ENCODE measurements at places on chromosomes 2 and 18.

- DNase-seq: no peak
Measured at GRCh38 chr2:216348756-216349308, 23.5 kb downstream of the MARCHF4 start.

DNA sequence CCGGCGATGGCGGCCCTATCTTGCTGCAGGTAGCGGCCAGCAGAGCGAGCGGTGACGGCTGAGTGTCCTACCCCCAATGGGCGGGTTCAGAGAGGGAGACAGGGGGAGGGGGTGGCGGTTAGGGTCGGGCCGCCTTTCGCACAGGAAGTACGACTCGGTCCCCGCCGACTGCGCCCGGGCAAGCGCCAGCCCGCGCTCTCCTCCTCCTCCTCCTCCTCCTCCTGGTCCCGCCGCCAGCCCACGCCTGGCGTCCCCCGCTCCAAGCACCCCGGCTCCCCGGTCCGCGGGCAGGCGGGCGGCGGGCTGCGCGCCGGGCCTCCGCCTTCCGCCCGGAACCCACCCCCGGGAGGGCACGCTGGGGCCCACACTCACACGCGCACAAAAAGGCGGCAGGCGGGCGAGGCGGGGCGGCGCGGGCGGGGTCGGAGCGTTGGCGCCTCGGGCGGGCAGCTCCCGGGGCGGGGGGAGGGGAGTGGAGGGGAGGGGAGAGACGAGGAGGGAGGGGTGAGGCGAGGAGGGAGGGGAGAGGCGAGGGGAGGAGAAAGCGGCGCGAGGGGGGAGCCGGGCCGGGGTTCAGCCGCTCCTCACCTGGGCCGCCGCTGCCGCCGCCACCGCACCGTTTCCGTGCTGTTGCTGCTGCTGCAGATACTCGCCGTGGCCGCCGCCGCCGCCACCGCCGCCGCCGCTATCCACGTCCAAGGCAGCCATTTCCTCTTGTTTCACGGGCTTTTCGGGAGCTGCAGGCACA, 1.2 kb downstream of the SP3 start:
- peak; percentile 86 for DNase-seq

DNA sequence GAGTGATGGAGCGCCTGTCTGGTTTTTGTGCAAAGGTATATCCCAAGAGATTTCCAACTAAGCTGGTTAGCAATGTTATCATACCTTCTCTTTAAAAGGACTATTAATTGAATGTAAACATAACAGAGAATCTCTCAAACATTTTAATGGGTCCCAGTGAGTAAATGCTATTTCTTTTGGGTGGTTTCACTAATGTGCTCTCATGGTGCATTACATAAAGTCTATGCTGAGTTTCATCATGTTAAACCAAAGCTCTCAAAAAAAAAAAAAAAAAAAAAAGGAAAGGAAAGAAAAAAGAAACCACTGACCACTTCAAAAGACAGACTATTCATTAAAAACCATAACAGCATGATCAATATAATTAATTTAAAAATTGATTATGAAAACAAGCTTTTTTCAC, 119.1 kb upstream of the SCN1A start:
- no peak for DNase-seq

DNA sequence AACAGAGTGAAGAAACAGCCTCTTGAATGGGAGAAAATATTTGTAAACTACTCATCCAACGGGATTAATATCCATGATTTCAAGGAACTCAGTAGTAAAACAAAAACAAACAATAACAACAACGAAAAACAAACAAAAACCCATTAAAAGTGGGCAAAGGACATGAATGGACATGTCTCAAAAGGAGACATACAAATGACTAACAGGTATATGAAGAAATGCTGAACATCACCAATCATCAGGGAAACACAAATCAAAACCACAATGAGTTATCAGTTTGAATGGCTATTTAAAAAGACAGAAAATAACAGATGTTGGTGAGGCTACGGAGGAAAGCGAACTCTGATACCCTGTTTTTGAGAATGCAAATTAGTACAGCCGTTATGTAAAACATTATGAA, 224.8 kb upstream of the NRXN1 start:
- DNase-seq: no peak

Measured in stimulated activated CD4-positive, alpha-beta T cell treated with anti-CD3 and anti-CD28 coated beads, Interleukin-1b, Interleukin-23, amount 100 ng/mL, for 1 hour (primary cell).